ENCODE measurements at places on chromosomes 6 and 20.

DNA sequence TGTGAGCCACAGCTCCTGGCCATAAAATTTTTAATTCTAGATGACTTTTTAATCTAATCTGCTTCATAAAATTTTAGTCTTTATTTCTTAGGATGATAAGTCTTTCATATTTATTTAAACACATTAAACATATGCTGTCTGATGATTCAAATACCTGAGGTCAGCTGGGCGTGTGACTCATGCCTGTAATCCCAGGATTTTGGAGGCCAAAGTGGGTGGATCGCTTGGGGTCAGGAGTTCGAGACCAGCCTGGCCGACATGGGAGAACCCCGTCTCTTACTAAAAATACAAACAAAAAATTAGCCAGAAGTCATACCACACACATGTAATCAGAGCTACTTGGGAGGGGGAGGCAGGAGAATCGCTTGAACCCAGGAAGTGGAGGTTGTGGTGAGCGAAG is 53.1 kb downstream of the RBM24 start:
- no peak for DNase-seq

GRCh38 chr6:152236370-152237097 is 400.6 kb downstream of the SYNE1 start:
- no peak for DNase-seq

DNA sequence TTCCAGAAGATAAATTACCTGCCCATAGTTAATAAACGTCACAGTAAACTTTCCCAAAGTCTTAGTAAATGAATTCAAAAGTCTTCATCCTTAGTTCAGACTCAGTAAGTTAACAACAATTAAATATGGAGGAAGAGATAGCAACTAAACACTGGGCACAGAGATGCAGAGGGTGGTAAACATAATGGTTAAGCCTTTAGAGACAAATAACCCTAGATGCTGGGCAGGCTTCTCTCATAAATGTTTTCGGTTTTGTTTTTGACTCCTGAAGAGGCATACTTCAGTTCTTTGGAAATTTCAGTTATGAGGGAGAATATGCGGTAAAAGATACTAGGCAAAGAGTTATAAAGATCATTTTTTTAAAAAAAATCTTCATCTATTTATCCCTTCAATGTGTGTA is 369.8 kb downstream of the FRK start:
- DNase-seq = no peak

GRCh38 chr6:50714487-50715379 is 1.4 kb downstream of the TFAP2D start:
- no peak for DNase-seq

DNA sequence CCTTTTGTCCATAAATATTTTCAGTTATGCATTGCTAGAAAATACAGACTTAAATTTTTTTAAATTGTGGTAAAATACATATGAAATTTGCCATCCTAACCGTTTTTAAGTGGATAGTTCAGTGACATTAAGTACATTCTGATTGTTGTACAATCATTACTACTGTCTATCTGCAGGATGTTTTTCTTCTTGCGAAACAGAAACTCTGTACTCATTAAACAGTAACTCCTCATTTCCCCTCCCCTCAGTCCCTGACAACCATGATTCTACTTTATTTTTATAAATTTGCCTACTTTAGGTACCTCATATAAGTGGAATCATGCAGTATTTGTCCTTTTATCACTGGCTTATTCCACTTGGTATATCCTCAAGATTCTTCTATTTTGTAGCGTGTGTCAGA is 21.3 kb downstream of the TAF11 start:
- no peak for DNase-seq

DNA sequence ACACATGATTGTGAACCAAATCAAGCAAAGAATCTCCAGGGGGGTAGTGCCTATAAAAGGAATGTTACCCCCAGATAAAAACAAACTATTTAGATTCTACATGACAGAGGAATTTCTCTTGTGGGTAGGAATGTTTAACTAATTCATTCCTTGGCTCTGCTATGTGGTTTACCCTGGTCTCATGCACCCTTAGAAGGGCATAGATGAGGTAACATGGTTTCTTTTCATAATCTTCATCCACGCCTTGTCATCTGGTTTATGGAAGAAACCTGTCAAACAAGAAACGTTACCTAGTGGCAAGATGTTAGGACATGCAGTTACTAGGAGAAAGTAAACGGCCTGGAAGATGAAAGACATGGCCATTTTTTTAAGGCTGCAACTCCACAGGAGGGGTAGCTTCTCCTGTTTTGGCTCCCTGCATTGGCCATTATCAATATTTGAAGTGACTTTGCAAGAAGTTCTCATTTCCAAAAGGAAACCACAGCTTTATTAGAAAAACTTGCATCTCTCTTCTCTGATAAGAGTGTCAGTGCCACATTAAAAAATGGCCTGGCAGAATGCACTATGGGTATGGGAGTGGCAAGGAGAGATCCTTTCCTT is 45.5 kb downstream of the STX11 start:
- no peak for DNase-seq

- no peak for DNase-seq
These were observed 211.2 kb downstream of the CDC5L start for GRCh38 chr6:44598679-44599078.

GRCh38 chr20:36497856-36498255 is 43.5 kb upstream of the MYL9 start:
- DNase-seq = no peak

Data from activated naive CD4-positive, alpha-beta T cell treated with anti-CD3 and anti-CD28 coated beads for 36 hours (primary cell).